NCI-H1105 (cell line): ENCODE measurements at places on chromosomes 4 and X.

DNA sequence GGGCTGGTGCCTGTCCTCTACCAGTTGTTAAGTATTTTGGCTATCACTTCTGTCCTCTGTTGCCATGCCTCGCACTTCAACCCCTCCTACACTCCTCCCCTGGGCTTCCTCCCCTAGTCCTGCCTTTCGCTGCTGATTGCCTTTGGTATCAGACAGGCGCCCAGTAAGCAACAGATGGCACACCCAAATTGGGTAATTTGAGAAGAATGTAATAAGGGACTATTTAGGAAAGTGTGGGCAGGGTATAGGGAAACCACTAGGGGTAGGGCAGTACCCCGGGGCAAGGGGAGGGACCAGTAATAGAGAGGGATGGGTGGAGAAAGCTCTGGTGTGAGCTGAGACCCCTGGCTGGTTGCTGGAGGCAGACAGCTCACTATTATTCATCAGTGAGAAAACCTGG lies 172.7 kb upstream of the USP9X start:
- no peak for DNase-seq

- no peak for DNase-seq
Measured at GRCh38 chrX:33062041-33062440, 149.3 kb downstream of the DMD start.

GRCh38 chr4:6423575-6423974 lies 48.8 kb downstream of the PPP2R2C start:
- no peak for DNase-seq

GRCh38 chr4:102299354-102300107 lies 45.8 kb downstream of the SLC39A8 start:
- DNase-seq, result no peak

DNA sequence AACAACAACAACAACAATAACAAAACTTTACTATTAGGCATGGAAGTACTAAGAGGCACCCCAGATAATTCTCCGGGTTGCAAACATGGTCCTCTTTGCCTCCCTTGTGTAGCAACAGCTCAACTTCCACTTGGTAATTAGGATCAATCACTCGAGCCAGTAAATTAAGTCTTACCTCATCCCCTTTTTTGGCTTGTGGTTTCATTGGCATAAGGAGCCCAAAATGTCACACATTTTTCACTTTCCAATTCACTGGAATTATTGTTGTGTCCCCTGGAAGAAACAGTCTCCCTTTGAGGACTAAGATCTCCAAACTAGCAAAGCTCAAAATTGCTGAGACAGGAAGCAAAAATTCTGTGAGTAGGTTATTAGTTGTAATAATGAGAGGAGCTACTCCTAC lies 49.2 kb upstream of the HSD17B10 start:
- no peak for DNase-seq

GRCh38 chr4:48665555-48666186 lies 114.4 kb downstream of the FRYL start:
- no peak for DNase-seq

DNA sequence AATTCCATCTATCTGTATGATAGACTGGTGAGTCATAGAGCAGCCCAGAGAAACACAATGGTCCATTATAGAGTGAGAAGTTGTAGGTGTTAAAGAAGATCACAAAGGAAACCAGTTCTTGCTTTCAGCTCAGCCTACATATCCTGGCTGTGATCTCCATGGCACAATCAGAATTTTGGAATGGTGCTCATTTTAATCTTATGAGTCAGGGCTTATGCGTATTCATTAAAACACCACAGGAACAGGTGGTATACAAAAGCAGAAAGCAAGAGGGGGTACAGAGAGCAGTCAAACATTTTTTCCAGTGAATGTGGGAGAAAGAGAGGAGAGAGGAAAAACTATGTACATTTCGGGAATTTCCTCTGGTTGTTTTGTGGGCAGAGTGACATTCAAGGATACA lies 126.9 kb downstream of the MFAP3L start:
- no peak for DNase-seq

- no peak for DNase-seq
Measured at GRCh38 chr4:123411514-123411913, 14.9 kb downstream of the SPRY1 start.

GRCh38 chr4:5892323-5893003 lies 423 bp downstream of the CRMP1 start:
- DNase-seq, result no peak

GRCh38 chr4:128310266-128310697 lies 22.7 kb upstream of the PGRMC2 start:
- DNase-seq, result peak; percentile 35

DNA sequence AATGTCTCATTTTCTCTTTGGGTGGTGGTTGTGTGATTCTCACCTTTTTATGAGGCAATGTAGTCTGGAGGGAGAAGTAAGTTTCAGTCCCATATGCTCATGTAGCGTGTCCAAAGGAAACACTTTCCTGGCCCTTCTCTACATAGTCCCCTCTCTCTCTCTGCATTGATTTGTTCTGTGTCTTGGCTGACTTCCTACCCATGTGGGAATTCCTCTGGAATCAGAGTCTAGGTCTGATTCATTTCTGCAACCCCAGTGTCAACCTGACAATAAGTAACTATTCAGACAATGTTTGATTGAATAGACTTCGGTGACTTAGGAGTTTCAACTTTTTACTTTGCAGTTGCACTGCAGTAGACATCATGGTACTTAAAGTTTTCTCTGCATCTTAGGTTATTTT lies 2.7 kb upstream of the ALAS2 start:
- no peak for DNase-seq

GRCh38 chrX:50853399-50853798 lies 39.4 kb upstream of the SHROOM4 start:
- DNase-seq, result no peak

DNA sequence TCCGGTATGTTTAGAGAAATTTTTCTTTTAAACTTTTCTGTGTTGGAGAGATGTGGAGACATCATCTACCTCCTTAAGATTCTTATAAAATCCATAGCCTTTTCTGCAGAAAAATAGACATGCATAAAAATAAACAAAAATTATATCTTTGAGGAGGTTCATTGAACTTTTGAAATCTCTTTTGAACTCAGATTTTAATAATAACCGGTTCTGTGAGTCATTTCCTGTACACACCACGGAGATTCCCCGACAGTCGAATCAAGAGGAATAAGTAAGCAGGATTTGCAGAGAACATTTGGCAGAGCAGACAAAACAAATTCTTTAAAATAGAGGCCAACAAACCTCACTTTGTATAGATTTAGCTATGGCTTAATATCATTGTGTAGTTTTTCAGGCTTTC lies 918.7 kb upstream of the POU3F4 start:
- DNase-seq, result no peak

- DNase-seq, result no peak
Measured at GRCh38 chr4:76813070-76813469, 84.9 kb downstream of the SOWAHB start.

DNA sequence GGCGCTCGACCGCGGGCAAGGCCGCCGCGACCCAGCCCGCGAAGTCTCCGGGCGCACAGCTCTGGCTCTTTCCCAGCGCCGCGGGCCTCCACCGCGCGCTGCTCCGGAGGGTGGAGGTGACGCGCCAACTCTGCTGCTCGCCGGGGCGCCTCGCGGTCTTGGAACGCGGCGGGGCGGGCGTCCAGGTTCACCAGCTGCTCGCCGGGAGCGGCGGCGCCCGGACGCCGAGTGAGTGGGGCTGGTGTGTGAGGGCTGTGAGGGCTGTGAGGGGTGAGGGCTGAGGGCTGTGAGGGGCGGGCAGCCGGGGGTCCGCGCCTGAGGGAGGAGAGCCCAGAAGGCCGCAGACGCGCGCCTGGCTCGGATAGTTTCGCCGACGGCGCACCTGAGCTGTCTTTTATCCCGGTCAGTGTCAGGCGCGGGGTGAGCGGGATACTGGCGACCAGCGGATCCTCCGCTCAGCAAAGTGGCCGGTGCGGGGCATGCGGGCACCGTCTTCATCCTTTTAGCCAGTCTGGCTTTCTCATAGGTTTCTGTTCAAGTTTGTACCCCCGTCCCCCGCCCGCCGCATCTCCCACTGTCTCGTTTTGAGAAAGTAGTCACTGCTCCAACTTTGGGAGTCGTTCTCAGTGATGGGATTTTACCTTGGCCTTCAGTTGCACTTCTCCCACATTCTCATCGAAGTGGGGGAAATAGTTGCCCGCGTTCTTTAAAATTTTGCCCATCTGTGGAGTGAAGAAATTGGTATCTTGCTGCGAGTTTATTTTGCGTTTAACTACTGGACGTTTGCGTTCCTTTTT lies 586 bp downstream of the HERC5 start:
- peak; percentile 31 for DNase-seq

DNA sequence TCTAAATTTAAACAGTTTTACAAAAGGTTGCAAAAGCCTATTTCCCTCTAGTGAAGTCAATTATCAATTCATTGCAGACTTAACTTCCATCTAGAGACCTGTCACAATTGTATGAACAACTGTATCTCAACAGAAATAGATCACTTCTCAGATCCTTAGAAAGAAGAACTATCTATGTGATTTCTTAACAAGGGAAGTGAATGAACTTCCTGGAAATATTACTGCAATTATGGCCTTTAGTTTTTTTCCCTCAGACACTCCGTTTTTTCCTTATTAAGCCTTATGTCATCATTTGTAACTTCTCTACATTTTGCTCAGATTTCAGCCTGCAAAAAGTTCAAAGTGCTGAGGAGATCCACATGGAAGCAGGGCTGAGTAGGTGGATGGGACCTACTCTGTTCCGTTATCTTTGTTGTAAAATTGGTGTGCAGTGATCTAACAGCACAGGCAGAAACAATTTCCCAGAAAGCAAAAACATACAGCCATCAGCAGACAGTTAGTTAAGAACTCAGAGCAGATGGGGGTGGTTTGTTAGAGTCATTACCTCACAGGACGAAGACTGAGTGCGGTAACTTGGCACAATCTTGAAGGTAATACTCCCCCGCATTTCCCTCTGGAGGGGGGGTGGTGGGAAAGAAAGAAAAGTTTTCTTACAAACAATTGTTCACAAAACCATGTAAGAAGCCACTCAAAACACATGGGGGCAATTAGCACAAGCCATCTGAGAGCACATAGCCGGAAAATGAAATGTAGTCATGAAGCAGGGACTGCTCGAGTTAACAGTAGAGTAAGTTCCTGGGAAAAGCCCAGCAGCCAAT lies 112.3 kb downstream of the NYX start:
- no peak for DNase-seq

DNA sequence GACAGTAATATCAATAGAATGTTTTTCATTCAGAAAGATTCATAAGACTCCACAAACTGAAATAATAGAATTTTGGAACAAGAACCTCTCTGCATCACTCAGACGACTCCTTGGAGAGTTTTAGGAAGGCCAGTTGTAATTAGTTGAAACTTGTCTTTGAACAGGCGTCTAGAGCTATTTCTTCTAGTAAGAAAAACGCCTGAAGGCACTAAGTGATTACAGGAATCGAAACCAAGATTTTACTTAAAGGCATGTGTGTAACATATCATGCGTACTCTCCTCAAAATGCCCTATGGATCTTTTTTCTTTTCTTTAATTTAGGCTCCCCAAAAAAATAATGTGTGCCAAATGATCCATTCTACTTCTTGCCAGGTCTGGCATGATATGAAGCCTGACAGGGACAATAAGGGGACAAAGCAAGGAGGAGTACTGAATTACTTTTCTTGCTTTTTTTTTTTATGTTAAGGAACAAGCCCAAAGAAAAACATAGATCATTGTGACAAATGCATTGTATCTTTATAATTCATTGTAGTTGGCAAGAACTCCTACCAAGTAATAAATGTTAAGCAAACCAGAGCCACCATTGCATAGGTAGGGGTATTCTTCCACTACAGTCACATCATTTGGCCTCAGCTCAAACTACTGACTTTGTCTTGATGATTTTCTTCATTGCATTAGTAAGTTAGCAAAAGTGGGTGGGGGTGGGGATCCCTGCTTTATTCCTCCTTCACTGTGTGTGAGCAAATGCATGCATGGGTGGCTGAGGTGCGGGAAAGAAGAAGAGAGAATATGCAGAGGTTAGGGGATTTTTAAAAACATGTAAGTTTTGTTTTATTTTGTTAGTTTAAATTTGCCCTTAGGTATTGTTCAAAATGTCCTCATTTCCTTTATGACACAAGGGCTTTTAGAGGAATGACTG lies 79.9 kb upstream of the ATOH1 start:
- no peak for DNase-seq

GRCh38 chr4:19700992-19701391 lies 550.7 kb upstream of the SLIT2 start:
- no peak for DNase-seq

DNA sequence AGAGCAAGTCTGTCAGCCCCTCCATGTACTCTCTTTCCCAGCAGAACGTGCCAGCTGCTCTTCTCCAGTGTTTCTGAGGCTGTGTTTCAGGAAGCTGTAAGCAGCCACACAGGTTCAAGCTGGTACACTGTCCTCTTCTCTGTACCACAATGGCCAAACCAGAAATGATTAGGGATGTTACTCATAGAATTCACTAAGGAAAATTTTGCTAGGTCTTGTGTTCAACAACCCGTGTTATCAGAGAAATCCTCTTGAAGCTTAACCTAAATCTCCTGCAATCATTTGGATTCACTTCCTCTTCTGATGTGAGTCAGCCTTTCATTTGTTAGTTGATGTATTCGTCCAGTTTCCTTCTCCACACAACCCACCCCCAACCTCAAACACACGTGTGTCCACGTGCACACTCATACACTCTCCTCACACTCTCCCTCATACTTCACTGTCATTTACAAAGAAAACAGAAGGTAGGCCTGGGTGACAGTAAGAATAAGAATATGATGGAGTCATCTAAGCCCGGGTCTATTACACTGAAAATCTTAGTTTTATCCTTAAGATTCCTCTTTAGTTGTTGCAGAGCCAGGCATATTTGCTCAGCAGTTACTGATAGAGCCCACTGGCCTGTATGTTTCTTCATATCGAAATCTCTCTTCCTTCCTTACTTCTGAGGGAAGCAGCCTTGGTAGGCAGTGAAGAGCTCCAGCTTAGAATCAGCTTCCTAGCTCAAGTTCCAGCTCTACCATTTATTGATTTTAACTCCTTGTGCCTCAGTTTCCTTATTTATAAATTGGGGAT lies 63.4 kb downstream of the DCUN1D4 start:
- no peak for DNase-seq

DNA sequence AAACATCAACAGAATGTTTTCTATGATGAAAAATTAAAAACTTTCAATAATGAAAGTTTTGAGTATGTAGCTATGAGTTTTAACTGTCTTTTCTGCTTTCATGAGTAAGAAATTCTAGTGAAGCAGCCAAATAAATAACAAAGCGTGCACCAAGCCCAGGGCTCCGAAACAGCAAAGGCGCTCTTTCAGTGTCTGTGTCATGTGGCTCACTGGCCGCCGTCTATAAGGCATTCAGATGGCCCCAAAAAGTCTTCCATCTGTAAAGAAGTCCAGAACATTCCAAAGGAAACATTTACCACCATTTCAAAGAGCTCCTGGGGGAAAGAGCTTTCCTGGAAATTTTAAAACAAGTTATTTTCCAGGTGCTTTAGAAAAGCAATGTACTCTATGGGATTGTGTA lies 139.9 kb downstream of the AFAP1 start:
- no peak for DNase-seq

GRCh38 chr4:149711593-149712365 lies 103.9 kb downstream of the IQCM start:
- DNase-seq, result no peak

- DNase-seq, result no peak
Measured at GRCh38 chrX:6374556-6374955, 145.9 kb upstream of the NLGN4X start.

GRCh38 chrX:108034725-108035124 lies 10.1 kb upstream of the VSIG1 start:
- DNase-seq, result no peak
